Uterus (tissue), 4 donors: ENCODE measurements at places on chromosomes 4 and X. TPM values are rescaled to one million over a fixed set of nuclear protein-coding genes. Genes with fewer than 3 reads are reported as not detected.

TCEANC gene
- total RNA-seq: 9.2 TPM

CT47B1 gene
- total RNA-seq: not detected

AREG gene
- total RNA-seq: 0.28 TPM

DNA sequence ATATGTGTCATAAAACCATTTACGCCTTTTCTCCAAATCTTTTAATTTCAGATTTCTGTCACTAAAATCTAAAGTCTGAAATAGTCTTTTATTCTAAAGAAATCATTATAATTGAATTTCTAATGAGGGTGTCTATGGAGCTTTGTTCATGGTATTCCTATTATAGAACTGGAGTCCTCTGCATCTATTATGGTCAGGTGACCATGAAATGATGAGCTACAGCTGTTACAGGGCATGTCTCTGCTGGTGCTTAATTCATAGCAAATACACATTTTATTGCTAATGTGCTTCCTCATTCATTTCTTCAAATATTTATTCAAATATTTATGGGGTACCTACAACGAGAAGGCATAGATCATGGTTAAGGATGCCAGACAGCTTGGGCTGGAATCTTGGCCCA is 126.1 kb downstream of the NAA11 start:
- DNase-seq: no peak

DNA sequence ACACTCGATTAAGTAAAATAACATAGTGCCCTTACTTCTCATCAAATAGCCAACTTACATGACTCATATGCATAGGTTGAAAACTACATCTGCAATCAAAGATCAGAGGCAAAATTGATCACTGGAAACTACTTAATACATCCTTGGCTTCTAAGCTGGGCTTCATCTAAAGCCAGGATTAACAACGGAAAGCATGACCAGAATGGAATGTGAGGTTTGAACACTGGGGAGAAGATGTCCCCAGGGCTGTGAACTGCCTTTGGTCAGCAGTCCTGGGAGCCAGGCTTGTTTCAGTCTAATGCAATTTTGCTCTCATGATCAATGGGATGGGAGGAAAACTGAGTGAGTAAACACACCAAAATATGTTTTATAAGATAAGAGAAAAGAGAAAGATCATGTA is 192.5 kb upstream of the TTC29 start:
- DNase-seq: no peak

DNA sequence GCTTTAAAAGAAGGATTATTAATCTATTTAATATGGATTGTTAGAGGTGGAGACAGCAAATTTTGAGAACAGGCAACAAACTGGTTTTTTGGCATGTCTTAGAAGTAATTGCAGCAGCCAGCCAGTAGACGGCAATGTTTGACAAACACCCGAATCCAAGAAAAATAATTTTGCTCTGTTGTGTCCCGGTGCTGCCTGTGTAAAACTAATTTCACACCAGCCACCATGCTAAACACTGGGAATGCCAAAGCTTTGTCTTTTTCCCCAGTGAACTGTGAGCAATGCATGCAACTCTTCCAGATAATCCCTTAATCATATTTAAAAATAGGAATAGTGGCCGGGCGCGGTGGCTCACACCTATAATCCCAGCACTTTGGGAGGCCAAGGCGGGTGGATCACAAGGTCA is 25.9 kb downstream of the SMIM31 start:
- no peak for DNase-seq

DNA sequence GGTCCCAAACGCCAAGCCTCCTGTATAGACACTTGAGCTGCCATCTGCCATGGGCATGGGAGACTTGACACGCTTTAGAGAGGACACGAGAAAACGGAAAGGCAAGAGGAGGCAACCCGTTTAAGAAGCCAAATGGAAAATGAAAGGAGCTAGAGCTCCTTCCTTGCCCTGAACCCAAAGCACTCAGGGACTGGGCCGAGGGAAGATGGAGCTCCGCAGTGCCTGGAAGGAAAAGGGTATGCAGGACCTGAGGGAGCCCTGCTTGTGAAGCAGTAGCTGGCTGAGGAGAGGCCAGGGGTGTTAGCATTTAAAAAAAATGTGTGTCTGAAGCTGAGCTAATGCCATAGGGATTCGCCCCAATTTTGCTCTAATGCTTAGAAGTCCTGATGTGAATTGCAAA is 15.1 kb downstream of the MCF2 start:
- no peak for DNase-seq
